ENCODE measurements at places on chromosomes 1 and 21.

GRCh38 chr1:201894343-201895119 is 5.8 kb downstream of the SHISA4 start:
- DNase-seq: no peak

- DNase-seq: peak; percentile 55
These were observed 62.8 kb upstream of the LAX1 start for GRCh38 chr1:203702130-203702577.

GRCh38 chr1:53016705-53017104 is 45.3 kb upstream of the PODN start:
- DNase-seq: no peak

GRCh38 chr1:164771041-164771618 is 212.1 kb downstream of the PBX1 start:
- DNase-seq: no peak

DNA sequence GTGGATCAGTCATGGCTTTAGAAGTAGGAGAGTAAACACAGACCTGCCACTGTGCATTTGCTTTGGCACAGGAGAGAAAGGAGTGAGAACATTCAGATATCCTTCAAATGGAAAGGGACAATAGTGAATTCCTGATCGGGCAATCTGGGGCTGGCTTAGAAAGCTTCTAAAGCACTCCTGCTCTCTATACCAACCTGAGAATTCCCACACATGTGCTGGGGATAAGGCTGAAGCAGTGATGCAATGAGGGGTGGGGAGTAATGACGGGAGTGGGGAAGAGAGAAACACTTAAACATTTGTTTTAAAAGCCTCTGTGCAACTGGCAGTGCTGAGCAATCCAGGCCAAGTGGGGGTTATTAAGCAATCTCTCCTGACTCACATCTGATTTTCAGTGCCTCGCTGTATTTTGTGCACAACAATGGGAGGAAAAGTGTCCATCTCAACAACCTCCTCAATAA is 108.8 kb downstream of the KIAA0319L start:
- DNase-seq: no peak

DNA sequence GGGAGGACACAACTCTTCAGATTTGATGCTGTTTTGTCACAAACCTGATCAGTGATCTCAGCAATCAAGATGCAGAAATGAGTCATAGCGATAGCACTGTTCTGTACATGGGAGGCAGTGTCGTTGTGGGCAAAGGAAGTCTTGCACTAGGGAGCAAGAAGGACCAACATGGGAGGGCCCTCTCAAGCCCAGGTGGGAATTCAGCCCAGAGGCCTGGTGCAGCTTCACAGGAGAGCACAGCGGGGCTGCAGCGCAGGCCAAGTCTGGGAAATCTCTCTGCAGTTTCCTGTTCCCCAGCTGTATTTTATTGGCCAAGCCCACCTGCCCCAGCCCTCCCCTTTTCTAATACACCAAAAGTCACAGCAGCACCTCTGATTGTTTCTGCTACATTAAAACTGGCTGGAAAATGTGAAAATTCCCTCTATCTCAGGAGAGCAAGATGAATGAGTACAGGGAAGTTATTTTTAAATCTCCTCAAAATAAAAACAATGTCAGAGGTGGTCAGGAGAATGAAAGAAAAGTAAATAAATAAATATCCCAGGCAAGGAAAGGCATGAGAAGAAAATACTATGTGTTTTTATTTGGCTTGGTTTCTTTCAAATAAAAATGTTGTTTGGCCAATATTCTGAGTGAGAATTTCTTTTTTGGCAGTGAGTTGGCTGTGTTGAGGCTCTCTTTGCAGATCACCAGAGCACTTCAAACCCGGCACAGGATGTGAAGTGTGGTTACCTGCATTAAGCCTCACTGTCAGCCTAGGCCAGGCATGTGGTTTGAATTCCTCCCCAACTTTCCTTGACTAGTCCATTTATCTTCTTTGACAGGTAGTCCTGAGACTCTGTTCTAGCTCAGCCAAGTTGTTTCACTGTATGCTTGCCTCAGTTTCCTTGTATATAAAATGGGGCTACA is 422.1 kb downstream of the PLPP3 start:
- no peak for DNase-seq

DNA sequence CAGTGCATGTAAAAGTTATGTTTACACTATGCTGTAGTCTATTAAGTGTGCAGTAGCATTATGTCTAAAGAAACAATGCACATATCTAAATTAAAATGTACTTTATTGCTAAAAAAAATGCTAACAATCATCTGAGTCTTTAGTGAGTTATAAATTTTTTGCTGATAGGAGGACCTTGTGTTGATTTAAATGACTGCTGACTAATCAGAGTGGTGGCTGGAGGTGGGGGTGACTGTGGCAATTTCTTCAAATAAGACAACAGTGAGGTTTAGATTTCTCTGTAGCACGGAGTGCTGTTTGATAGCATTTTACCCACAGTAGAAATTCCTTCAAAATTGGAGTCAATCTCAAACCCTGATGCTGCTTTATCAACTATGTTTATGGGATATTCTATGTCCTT is 37.0 kb downstream of the HS2ST1 start:
- no peak for DNase-seq

GRCh38 chr1:221816899-221817298 is 75.0 kb upstream of the DUSP10 start:
- DNase-seq: no peak

- peak; percentile 87 for DNase-seq
These were observed at the start of gene PDIK1L for GRCh38 chr1:26111530-26112406. Gene PDIK1L, plus strand, starts transcription at chr1:26111824. Its CDS starts 2,485 bp downstream, at chr1:26114309.

DNA sequence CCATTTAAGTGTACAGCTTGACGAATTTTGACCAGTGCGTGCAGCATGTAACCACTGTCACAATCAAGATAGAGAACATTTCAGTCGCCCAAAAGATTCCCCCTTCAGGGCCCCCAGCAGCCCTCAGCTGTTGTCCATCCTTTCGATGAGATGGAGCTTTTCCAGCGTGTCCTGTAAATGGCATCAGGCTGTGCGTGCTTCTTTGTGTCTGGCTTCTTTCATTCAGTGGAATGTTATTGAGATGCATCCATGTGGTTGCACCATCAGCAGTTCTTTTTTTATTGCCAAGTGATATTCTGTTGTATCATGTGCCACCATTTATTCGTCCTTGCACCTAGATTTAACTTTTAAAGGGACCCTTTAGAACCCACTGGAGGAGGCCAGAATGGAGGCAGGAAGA is 21.9 kb downstream of the UBE2Q1 start:
- no peak for DNase-seq

- DNase-seq: no peak
These were observed 28.1 kb upstream of the B3GALNT2 start for GRCh38 chr1:235532360-235532759.

DNA sequence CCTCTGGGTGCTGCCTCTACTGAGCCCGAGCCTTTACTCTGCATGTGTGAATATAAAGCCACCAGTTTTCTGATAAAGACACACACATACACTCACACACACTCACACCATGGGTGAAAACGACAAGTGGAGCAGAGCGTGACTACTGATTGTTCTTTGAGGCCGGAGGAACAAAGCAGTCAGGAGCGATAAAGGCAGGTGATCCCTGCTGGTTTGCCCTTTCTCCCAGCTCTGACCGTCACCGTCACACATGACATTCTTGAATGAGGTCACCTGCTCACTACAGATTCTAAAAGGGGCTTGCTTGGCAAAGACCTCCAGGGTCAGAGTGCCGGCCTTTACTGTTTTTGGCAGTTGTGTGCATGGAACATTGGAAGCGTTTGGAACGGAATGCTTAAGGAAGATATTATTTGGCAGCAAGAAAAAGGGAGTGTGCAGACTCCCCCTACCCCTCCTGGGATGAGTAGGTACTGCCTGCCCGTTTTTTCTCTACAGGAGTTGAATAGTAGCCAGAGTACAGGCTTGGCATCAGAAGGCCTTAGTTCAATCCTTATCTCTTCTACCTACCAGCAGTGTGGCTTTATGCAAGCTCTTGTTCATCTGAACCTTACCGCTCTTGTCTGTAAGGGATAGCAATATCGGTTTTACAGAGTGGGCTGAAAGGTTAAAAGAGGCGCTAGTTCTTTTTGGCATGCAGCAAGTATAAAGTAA is 79.7 kb downstream of the PBX1 start:
- DNase-seq: no peak

- no peak for DNase-seq
These were observed 8.7 kb upstream of the BARHL2 start for GRCh38 chr1:90725657-90726424.

DNA sequence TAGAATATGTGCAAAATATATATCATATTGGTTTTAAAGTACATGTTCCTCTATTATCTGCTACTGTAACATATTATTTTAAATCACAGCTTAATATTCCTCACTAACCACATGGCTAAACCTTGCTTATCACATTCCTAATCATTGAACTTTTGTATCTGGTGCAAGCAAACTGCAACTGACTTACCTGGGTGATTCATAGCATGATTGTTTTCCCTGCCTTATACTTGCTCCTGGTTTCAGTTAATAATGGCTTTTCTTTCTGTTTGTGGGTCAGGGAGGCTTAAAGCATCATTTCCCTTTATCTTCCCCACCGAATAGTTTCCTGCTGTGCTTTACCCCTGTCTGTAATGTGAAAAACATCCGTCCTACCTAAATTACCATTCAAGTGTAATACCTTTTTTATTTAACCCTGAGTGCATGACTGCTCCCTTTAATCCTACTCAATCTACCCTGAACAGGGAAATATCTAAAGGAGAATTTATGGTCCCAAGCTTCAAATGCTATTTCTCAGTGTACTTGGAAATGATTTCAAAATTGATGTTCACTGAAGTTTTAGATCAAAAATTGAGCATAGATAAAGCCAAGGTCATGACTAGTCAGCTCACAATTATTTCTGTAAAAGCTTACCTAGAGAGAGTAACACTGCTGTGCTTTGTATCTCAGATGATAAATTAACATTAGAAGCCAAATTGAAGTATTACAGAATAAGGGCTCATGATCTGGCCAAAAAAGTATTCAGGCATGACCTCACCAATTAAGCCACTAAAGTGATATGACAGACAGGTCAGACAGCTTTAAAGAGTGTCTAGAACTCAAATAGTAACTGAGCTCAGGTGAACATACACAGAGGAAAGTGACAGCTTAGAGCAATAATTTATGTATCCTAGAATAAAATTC is 507.1 kb downstream of the BRINP3 start:
- DNase-seq: no peak

DNA sequence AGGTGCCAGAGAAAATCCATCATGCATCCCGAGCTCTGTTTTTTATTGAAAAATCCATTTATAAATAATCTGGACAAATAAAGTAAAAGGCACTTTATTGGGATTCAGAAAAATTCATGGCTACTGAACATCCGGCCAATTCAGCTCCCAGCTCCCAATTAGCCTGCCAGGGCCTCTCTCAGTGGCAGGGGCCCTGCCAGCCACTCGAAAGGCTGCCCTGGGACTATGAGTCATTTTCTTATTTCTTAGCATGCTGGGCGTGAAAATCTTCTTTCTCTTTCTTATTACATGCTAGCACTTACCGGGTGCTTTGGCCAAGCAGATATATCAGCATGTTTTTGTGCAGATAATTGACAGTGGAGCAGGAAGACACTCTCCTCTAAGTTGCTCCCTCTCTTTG is 283.3 kb downstream of the CAMTA1 start:
- DNase-seq: no peak

DNA sequence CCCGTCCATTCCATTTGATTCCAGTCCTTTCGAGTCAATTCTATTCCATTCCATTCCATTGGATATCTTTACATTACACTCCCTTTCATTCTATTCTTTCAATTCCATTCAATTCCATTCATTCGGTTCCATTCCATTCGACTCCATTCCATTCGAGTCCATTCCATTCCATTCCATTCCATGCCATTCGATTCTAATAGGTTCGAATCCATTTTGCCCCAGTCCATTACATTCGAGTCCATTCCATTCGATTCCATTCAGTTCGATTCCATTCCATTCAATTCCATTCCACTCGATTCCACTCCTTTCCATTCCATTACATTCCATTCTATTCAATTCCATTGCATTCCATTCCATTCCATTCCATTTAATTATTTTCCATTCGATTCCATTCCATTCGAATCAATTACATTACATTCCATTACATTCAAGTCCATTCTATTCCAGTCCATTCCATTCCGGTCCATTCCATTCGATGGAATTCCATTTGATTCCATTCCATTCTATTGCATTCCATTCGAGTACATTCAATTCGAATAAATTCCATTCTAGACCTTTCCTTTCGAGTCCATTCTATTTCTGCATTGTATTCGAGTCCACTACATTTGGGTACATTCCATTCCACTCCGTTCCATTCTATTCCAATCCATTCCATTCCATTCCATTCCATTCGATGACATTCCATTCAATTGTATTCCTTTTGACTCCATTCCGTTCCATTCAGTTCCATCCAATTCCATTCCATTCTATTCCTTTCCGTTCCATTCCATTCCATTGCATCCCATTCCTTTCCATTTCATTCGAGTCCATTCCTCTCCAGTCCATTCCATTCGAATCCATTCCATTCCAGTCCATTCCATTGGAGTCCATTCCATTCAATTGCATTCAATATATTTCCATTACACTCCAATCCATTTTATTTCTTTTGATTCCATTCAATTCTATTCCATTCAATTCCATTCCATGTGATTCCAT is 2604.8 kb upstream of the TPTE start:
- DNase-seq: no peak

DNA sequence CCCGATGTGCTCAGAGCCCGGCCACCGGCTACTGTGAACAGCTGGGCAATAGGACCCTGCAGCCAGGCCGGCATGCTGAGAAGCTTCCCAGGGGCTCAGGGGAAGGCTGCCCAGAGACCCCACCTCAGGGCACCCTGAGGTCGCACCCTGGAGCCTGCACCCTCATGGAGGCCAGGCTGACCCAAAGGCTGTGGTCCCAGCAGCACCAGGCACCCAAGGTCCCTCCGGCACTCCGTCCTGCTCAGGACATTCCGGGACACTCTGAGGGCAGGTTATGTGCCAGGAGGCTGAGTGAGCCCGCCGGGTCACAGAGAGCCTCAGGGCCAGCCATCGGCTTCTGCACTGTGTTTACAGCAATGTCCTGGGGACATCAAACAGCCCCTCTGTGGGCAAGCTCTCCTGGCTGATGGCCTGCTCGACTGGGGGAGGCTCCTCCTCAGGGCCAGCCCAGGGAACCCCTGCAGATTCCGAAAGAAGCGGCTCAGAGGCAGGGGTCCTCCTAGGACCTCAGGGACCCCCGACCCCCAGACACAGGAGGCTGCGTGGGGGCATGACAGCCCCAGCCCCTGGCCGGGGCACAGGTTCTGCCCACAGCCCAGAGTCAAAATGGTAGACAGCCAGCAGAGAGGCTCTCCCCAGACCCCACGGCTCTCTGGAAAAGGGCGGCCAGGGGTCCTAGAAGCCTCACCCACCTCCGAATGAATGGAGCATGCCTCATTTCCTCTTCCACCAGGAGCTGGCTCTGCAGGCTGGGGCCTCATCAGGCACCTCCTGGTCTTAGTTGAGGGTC is 8.2 kb downstream of the SLC19A1 start:
- no peak for DNase-seq

Data from central memory CD8-positive, alpha-beta T cell (primary cell).